Stimulated activated naive B cell treated with anti-CD40 and anti-IgM and Interleukin-4, amounts not matched to agents 10 μg/mL and 1 μg/mL and 100 μg/mL, for 72 hours (primary cell): ENCODE measurements at places on chromosomes 3 and 15.

DNA sequence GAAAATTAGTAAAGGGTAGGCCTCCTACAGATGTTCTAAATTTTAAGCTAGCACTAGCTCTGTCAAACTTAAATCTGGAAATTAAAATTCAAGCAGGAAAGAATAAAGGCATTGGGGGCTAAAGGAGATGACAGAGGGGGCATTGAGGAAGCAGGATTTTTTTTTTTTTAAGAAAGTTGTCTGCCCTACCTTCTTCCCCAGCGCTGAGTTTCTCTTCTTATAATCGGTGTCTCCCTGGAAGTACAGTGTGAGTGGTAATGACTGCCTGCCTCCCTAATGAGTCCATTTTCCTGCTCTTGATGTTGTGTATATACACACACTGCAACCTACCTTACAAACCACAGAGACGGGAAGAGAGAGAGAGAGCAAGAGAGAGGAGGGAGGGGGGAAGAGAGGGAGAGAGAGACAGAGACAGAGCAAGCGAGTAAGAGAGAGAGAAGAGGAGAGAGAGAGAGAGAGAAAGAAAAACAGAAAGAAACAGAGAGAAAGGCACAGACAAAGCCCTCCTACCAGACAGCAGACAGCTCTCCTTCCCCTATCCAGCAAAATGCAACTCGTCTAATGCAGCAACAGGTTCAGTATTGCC is 47.0 kb downstream of the ZBTB20 start:
- H3K27ac ChIP-seq, result peak overlapping the region; percentile 86
- H3K4me1 ChIP-seq, result peaks cover 16% of the 10 kb centered on the region

GRCh38 chr3:4306860-4307259 is 3.7 kb downstream of the SETMAR start:
- H3K27ac ChIP-seq, result no peak overlapping the region
- no peak for DNase-seq
- peaks cover 8% of the 10 kb centered on the region for H3K4me1 ChIP-seq

DNA sequence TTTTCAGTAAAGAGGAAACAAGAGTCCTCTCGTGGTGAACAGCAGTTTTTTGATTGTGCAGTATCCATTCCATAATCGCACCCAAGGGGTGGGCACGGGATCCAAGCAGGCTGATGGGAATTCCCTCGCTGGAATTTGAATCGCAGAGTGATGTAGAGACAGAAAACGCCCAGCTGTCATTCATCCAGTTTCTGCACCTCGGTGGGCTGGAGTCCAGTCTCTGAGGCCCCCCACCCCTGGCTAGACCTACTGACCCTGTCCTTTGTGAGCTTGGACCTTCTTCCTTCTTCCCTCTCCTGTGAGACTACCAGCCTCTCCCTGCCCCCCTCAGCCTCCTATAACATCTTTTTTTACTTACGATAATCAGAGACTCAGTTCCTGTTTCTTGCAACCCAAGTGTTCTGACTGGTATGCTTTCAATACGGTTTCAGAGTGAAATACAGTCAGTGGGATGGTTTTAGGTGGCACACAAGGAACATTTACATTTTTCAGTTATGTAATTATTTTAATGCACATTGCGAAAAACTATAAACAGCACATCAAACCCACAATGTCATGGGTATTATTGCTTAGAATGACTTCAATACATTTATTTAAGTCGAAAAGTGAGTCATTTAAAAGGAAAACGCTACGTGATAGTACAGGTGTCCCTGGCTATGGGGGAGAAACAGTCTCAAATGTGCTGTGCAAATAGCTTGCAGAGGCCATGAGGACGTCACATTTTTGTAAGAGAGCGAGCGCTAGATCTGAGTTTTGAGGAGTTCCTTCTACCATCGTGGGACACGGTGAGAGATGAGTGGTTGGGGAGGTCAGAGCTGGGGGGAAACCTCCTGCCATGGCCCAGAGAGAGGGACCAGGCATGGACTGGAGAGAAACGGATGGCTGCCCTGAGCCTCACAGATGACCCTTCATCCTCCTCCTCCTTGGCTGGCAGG is 37.5 kb upstream of the CHST2 start:
- H3K4me3 ChIP-seq, result peak overlapping the region; percentile 59
- no peaks in the 10 kb centered on the region for H3K27me3 ChIP-seq
- no peaks in the 10 kb centered on the region for H3K36me3 ChIP-seq
- peak overlapping the region; percentile 92 for H3K27ac ChIP-seq
- H3K4me1 ChIP-seq, result peaks cover 46% of the 10 kb centered on the region

GRCh38 chr3:50068134-50068533 is 20.6 kb upstream of the RBM5 start:
- H3K27ac ChIP-seq, result no peak overlapping the region
- H3K4me3 ChIP-seq, result no peak overlapping the region
- H3K27me3 ChIP-seq, result no peaks in the 10 kb centered on the region
- H3K4me1 ChIP-seq, result no peaks in the 10 kb centered on the region
- peaks cover 66% of the 10 kb centered on the region for H3K36me3 ChIP-seq

DNA sequence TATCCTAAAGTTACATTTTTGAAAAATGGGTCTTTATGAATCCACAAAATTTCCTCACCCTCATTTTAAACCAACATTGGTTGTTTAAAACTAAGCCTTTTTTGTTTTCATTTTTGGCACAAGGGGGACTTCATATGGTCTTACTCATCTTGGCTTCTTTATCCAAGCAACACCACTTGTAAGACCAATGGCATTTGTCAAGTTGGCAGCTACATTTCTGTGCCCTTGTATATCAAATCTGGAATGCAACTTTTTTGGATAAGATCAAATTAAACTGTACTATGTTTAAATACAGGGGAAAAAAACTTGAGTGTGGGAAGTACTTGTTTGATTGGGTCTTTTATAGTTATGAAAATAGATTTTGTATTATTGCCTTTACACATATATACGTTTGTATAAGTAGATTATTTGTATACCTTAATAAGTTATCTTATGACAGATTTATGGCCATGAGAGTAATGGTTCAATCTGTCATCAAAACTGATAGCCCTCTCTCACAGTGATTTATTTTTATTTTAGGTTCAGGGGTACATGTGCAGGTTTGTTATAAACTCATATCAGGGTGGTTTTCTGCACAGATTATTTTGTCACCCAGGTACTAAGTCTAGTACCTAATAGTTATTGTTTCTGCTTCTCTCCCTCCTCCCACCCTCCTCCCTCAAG is 43.4 kb downstream of the GPR160 start:
- peaks cover 10% of the 10 kb centered on the region for H3K4me1 ChIP-seq
- H3K27ac ChIP-seq, result no peak overlapping the region
- DNase-seq, result no peak
- H3K27me3 ChIP-seq, result no peaks in the 10 kb centered on the region
- no peak overlapping the region for H3K4me3 ChIP-seq

DNA sequence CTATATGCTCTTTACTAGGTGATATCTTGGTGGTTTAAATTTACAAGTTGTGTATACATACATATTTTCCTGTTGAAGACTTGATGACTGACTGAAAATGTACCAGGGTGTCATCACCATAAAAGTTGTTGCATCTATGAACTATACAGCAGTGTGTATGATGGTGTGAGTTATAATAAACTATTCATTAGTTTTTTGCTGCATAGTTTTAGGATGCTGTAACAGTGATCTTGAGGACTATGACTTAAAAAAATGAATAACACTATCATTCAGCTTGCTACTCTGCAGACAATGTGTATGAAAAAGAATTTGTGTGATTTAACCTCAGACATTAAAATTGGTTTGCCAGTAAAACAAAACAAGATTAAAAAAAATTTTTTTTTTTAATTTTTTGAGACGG is 49.0 kb downstream of the UBE2E2 start:
- no peak overlapping the region for H3K27ac ChIP-seq
- H3K36me3 ChIP-seq, result peaks cover 6% of the 10 kb centered on the region
- H3K27me3 ChIP-seq, result no peaks in the 10 kb centered on the region
- DNase-seq, result no peak

DNA sequence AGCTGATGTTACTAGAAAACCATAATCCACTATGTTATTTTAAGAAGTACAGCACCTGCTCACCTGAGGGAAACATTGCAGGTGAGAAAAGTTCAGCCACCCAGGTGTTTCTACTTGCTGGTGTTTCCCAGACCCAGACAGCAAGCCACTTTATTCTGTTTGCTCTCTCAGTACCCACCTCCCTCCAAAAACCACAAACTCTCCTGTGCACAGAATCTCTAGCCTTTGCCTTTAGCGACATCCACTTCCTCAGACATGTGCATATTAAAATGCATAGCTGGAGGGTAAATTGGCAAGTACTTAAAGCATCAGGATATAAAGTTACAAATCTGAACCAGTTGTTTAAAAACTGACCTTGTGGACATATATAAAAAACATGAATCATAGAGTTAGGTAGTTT is 36.7 kb downstream of the VGLL3 start:
- no peaks in the 10 kb centered on the region for H3K4me1 ChIP-seq
- no peaks in the 10 kb centered on the region for H3K36me3 ChIP-seq
- H3K27ac ChIP-seq, result no peak overlapping the region

DNA sequence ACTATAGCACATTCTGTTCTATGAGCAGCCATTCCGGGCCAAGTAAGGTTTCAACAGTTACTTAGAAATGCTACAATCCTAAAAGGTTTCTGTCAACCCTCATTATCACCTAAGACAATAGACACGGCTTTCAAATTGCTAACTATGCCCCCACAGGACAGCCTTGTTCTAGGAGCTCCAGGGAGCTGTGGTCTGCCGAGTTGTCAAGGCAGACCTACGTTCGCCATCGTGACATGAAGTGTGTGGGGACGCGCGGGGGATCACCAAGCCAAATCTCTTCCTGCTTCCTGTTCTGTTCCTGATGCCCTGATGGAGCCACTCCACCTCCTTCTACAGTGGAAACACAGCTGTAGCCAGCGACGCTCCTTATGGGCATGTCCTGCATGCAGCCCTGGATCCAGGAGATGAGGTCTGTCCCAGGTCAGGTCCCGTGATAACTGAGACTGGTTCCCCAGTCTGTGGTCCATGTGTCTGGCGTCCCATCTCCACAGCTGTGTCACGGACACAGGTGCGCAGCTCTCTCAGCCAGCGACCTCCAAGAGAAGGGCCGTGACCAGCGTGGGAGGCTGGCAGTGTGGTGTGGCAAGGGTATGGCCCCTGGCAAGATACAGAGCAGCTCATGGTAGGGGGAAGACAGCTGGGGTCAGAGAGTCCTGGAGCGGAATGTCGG is 82.8 kb downstream of the PCSK6 start:
- no peak overlapping the region for H3K27ac ChIP-seq
- peaks cover 19% of the 10 kb centered on the region for H3K27me3 ChIP-seq
- H3K36me3 ChIP-seq, result no peaks in the 10 kb centered on the region
- DNase-seq, result no peak

- H3K27ac ChIP-seq, result no peak within 1 kb of the TSS
- no peaks in the 10 kb centered on the region for H3K36me3 ChIP-seq
- peaks cover 16% of the 10 kb centered on the region for H3K27me3 ChIP-seq
Observed at GRCh38 chr3:9249273-9250192, at the start of gene SRGAP3. Gene SRGAP3 (minus strand): TSS chr3:9249646. CDS start chr3:9248951, 695 bp downstream.

DNA sequence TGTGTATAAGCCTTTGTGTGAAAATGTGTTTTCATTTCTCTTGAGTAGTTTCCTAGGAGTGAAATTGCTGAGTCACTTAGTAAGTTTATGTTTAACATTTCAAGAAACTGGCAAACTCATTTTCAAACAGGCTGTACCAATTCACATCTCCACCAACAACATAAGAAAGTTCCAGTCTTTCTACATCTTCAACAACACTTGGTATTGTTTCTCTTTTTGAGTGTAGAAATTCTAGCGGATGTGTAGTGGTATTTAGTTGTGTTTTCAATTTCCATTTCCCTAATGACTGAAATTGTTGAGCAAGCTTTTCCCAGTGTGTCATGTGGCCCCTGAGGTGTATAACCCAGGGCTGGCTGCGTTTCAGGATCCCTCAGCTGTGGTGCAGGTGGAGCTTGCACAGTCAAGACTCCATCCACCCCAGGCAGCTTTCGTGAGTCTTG is 258.5 kb downstream of the PDCD6IP start:
- peaks cover 6% of the 10 kb centered on the region for H3K36me3 ChIP-seq
- no peaks in the 10 kb centered on the region for H3K27me3 ChIP-seq
- H3K4me3 ChIP-seq, result no peak overlapping the region

DNA sequence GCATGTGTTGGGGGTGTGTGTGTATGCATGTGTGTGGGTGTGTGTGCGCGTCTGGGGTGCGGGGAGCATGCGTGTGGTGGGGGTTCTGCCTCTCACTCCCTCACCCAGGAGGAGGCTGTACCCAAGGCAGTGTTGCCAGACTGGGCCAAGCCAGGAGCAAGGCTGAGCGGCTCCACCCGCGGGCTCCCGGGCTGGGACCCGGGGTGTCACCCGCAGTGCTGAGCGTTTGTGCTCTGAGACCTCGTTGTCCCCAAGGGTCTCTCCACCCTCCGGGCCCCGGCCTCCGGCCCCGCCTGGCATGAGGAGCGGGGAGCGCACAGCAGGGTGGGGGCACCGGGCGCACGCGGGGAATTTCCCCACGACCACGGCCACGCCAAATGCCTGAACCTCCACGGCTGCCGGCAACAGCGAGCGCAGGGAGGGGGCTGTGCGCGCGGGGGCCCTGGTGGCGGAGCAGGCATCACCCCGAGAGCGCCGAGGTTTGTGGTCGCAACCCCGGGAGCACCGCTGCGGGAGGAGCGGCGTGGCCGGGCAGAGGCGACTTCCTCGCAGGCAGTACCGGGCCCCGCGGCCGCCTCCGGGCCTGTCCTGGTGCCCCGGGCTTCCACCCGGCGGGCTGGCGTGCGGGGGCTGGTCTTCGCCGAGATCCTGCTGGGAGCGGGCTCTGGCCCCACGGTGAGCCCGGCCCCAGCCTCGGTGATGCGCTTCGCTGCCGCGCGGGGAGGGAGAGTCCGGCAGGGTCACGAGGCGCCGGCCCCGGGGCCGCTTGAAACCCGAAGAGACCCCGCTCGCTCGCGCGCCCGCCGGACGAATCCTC is 7.4 kb upstream of the OCA2 start:
- DNase-seq, result no peak
- H3K27me3 ChIP-seq, result peaks cover 36% of the 10 kb centered on the region
- H3K4me3 ChIP-seq, result peak overlapping the region; percentile 90
- no peak overlapping the region for H3K27ac ChIP-seq

DNA sequence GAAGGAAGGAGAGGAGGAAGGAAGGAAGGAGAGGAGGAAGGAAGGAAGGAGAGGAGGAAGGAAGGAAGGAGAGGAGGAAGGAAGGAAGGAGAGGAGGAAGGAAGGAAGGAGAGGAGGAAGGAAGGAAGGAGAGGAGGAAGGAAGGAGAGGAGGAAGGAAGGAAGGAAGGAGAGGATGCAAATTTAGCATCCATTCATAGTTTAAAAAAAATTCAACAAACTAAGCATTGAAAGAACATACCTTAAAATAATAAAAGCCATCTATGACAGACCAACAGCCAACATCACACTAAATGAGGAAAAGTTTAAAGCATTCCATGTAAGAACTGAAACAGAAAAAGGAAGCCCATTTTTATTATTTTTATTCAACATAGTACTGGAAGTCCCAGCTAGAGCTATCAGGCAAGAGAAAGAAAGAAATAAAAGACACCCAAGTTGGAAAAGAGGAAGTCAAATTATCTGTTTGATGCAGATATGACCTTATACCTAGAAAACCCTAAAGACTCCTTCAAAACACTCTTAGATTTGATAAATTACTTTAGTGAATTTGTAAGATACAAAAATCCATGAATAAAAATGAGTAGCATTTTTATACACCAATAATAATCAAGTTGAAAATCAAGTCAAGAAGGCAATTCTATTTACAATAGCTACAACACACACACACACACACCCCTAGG is 52.2 kb upstream of the FXR1 start:
- H3K4me3 ChIP-seq, result no peak overlapping the region
- H3K27ac ChIP-seq, result no peak overlapping the region
- no peaks in the 10 kb centered on the region for H3K27me3 ChIP-seq
- DNase-seq, result no peak
- no peaks in the 10 kb centered on the region for H3K36me3 ChIP-seq

GRCh38 chr3:129065720-129066073 is 5.1 kb downstream of the GP9 start:
- H3K27me3 ChIP-seq, result peaks cover 36% of the 10 kb centered on the region
- H3K36me3 ChIP-seq, result peaks cover 5% of the 10 kb centered on the region
- no peak for DNase-seq
- H3K4me3 ChIP-seq, result no peak overlapping the region
- peaks cover 10% of the 10 kb centered on the region for H3K4me1 ChIP-seq
- no peak overlapping the region for H3K27ac ChIP-seq
